ENCODE measurements at places on chromosomes 5 and 9. TPM values are rescaled to one million over a fixed set of nuclear protein-coding genes. Genes with fewer than 3 reads are reported as not detected.

JADE2 gene
- 82.2 TPM for total RNA-seq

- no peak overlapping the region for H3K27ac ChIP-seq
- no peak for DNase-seq
- H3K4me1 ChIP-seq: no peaks in the 10 kb centered on the region
- no peak overlapping the region for H3K4me3 ChIP-seq
- no peaks in the 10 kb centered on the region for H3K27me3 ChIP-seq
Measured at GRCh38 chr5:103452666-103453065, 109.9 kb downstream of the NUDT12 start.

DNA sequence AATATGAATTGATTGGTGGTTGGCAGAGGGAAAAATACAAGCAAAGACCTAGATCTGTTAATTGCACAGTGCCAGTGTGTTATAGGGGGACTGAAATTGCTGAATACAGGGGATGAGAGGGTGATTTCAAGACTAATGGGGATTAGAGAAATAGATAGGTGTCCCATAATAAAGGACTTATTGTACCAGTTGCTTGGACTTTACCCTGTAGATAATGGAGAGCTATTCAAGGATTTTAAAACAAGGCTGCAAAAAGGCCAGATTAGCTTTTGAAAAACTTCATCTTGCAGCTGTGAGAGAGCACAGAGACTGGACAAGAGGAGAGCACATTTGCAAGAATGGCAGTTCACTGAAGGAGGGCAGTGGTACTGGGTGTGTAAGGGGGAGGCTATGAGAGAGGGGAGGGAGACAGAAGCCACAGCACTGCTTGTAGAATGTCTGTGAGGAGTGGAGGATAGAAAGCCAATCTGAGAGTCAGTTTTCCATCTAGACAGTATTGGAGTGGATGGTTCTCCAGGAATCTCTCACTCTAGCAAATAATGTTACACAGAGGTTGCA is 28.8 kb upstream of the SCAMP1 start:
- no peaks in the 10 kb centered on the region for H3K27me3 ChIP-seq
- H3K4me3 ChIP-seq: no peak overlapping the region
- H3K4me1 ChIP-seq: no peaks in the 10 kb centered on the region
- H3K36me3 ChIP-seq: no peaks in the 10 kb centered on the region

CKMT2 gene
- 112 TPM for total RNA-seq

GRCh38 chr9:106403081-106403480 is 459.9 kb upstream of the ZNF462 start:
- H3K4me1 ChIP-seq: no peaks in the 10 kb centered on the region
- no peaks in the 10 kb centered on the region for H3K36me3 ChIP-seq
- no peak overlapping the region for H3K4me3 ChIP-seq
- no peak for DNase-seq

- H3K27me3 ChIP-seq: no peaks in the 10 kb centered on the region
- no peaks in the 10 kb centered on the region for H3K36me3 ChIP-seq
- no peak overlapping the region for H3K27ac ChIP-seq
- no peak overlapping the region for H3K4me3 ChIP-seq
Measured at GRCh38 chr5:173981185-173981761, 7.7 kb upstream of the C5orf47 start.

DNA sequence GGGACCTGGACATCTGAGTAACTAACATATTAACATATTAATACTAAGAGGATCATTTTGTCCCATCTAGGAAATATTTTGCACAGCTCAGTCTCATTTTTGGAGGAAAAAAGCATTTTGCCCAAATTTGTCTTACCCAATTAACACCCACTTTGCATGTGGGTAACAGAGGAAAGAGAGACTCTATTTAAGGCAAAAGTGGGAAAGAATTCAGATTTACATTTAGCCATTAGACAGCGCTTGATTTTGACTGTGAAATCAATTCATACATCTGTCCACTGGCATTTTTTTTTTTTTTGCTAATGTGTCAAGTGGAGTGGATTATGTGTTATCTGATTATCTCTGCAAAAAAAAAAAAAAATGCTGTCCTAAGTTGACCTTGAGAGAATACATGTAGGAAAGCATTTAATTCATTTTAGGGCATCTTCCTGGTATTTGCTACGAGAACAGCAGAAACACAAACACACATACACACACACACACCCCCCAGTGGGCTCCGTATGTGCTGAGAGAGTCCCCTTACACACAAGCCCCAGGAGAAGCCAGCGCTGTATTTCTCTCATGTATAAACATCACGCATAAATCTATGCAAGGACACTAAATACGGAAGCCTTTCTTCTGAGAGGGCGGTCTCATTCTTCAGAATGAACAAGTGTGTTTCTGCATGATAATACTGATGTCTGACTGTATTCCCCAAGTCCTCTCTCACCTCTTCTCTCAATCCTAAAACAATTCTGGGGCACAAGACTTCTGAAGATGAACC is 202.0 kb upstream of the KLF9 start:
- peaks cover 3% of the 10 kb centered on the region for H3K4me1 ChIP-seq
- H3K4me3 ChIP-seq: no peak overlapping the region
- no peaks in the 10 kb centered on the region for H3K36me3 ChIP-seq
- DNase-seq: no peak
- no peaks in the 10 kb centered on the region for H3K27me3 ChIP-seq

JAKMIP2 gene
- total RNA-seq: 56.8 TPM

- peaks cover 4% of the 10 kb centered on the region for H3K4me1 ChIP-seq
- DNase-seq: no peak
- H3K4me3 ChIP-seq: no peak overlapping the region
Measured at GRCh38 chr9:90112788-90113187, 508.0 kb downstream of the GADD45G start.

GRCh38 chr5:80177236-80177635 is 78.6 kb downstream of the SERINC5 start:
- peaks cover 60% of the 10 kb centered on the region for H3K4me1 ChIP-seq
- H3K27me3 ChIP-seq: no peaks in the 10 kb centered on the region
- H3K27ac ChIP-seq: no peak overlapping the region
- H3K4me3 ChIP-seq: no peak overlapping the region
- DNase-seq: no peak
- peaks cover 5% of the 10 kb centered on the region for H3K36me3 ChIP-seq

DNA sequence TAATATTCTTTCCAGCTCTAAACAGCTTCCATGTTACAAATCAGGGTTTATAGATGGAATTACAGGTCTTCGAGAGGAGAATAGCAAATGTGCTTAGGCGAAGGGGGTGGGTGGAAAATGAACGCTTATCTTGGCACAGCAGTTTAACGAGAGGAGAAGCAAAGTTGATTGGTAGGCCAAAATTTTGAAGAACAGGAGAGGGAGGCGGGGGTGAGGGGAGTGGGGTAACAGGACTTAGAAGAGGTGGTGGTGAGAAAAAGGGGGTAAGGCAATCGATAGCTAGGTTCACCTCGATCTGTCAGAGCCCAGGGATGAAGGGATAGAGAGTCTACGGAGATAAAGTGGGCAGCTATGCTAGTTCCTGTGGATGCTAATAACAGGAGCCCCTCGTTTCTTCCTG is 764 bp downstream of the ANKRA2 start:
- DNase-seq: peak; percentile 56
- H3K4me1 ChIP-seq: peaks cover 22% of the 10 kb centered on the region
- H3K36me3 ChIP-seq: no peaks in the 10 kb centered on the region
- H3K27ac ChIP-seq: peak overlapping the region; percentile 87
- H3K4me3 ChIP-seq: peak overlapping the region; percentile 6

BHMT2 gene
- 26.6 TPM for total RNA-seq

- no peak overlapping the region for H3K4me3 ChIP-seq
- no peak for DNase-seq
- H3K4me1 ChIP-seq: no peaks in the 10 kb centered on the region
- H3K27ac ChIP-seq: no peak overlapping the region
- H3K27me3 ChIP-seq: no peaks in the 10 kb centered on the region
Measured at GRCh38 chr5:58854441-58854840, 271.6 kb downstream of the RAB3C start.

- no peak for DNase-seq
- H3K36me3 ChIP-seq: no peaks in the 10 kb centered on the region
- no peak overlapping the region for H3K27ac ChIP-seq
- H3K4me3 ChIP-seq: no peak overlapping the region
- H3K27me3 ChIP-seq: peaks cover 8% of the 10 kb centered on the region
Measured at GRCh38 chr9:114837923-114838322, 32.1 kb upstream of the TNFSF15 start.

GRCh38 chr9:87567001-87567400 is 69.3 kb downstream of the DAPK1 start:
- no peaks in the 10 kb centered on the region for H3K27me3 ChIP-seq
- no peak for DNase-seq
- H3K4me1 ChIP-seq: peaks cover 23% of the 10 kb centered on the region
- no peak overlapping the region for H3K4me3 ChIP-seq

- H3K4me1 ChIP-seq: no peaks in the 10 kb centered on the region
- no peak overlapping the region for H3K27ac ChIP-seq
- peaks cover 7% of the 10 kb centered on the region for H3K27me3 ChIP-seq
- H3K4me3 ChIP-seq: no peak overlapping the region
Measured at GRCh38 chr5:175788155-175788787, 83.1 kb upstream of the CPLX2 start.

- H3K27me3 ChIP-seq: no peaks in the 10 kb centered on the region
- no peak overlapping the region for H3K27ac ChIP-seq
- no peaks in the 10 kb centered on the region for H3K4me1 ChIP-seq
- no peak for DNase-seq
- H3K36me3 ChIP-seq: no peaks in the 10 kb centered on the region
Measured at GRCh38 chr9:7180247-7180646, 422.5 kb downstream of the KDM4C start.

DNA sequence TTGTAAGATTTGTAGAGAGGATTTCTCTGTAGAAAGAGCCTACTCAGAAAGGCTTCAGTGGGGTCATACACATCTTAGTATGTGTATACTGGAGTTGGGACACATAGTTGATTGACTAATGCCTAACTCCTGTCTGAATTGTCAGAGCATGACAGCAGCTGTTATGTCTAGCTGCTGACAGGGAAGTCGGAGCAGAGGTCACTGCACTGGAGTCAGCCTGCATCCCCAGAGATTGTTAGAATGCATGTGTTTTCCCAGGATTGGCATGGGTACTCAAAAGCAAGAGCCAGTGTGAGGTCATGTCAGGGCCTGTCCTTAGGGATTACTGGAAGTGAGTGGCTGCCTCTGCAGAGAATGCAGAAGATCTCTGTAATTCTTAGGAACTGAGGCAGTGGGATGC is 82.7 kb downstream of the ITGA1 start:
- H3K27me3 ChIP-seq: no peaks in the 10 kb centered on the region
- H3K4me3 ChIP-seq: no peak overlapping the region
- DNase-seq: no peak

- H3K4me1 ChIP-seq: peaks cover 14% of the 10 kb centered on the region
- H3K36me3 ChIP-seq: no peaks in the 10 kb centered on the region
- H3K27ac ChIP-seq: no peak overlapping the region
Measured at GRCh38 chr9:98085058-98085457, 28.5 kb downstream of the NANS start.

NNT gene
- 69.0 TPM for total RNA-seq

SLCO6A1 gene
- total RNA-seq: not detected

DNA sequence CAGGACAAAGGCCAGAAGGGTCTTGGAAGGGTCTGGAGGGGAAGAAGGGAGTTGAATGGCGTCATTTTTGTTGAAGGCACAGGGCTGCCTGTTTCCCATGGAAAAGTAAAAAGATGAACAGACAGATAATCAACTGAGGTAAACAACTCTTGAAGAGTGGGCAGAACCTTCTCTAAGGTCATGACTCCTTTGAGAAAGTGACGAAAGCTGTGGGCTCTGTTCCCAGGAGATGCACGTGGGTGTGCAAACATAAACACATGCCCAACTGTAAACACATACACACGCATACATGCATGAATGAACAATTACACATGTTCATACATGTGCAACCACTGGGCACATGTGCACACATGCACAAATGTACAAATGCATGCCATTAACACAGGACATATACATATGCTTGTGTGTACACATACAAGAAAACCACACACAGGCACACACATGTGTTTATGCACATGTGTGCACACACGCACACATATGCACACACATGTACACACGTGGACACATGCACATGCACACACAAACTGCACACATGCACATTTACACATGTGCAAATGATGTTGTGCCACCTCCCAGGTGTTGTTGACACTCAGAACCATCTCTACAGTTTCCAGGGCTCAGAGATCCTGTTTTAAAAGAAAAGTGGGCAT is 143.3 kb downstream of the GADD45G start:
- no peaks in the 10 kb centered on the region for H3K27me3 ChIP-seq
- H3K4me3 ChIP-seq: no peak overlapping the region
- peaks cover 7% of the 10 kb centered on the region for H3K4me1 ChIP-seq
- no peak for DNase-seq
- no peaks in the 10 kb centered on the region for H3K36me3 ChIP-seq

PARP8 gene
- total RNA-seq: 19.7 TPM

GRCh38 chr9:127144670-127145445 is 22.4 kb upstream of the ANGPTL2 start:
- DNase-seq: peak; percentile 9
- peak overlapping the region; percentile 47 for H3K27ac ChIP-seq
- no peaks in the 10 kb centered on the region for H3K27me3 ChIP-seq

MIGA2 gene
- 66.0 TPM for total RNA-seq

LSM11 gene
- total RNA-seq: 28.2 TPM

DNA sequence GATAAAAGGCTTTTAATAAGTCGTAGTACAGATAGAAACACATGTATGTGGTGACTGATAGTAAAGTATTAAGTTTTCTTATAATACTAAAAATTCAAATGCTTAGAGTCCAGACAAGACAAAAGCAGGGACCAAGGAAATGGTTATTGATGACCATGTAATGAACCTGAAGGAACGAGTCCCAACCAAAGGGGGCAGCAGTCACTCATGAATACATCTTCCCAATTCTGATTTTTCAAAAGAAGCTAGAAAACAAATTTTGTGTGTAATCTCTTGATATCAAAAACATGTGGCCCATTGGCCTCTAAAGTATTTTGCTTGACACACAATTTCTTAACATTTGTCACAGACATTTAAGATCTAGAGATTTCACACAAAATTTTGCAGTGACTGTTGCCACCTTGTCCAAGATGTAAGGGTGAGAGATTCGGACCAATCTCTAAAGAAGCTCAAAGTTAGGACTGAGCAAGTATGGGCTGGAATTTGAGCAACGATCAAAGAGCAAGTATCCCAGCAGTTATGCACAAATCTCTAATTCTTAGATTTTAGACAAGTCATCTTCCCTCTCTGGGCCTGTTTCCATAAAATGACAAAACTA is 66.8 kb downstream of the ARL15 start:
- no peaks in the 10 kb centered on the region for H3K4me1 ChIP-seq
- no peak overlapping the region for H3K4me3 ChIP-seq

GRCh38 chr5:156188016-156188415 is 138.9 kb upstream of the SGCD start:
- H3K4me3 ChIP-seq: no peak overlapping the region
- no peak for DNase-seq
- H3K27me3 ChIP-seq: no peaks in the 10 kb centered on the region

DNA sequence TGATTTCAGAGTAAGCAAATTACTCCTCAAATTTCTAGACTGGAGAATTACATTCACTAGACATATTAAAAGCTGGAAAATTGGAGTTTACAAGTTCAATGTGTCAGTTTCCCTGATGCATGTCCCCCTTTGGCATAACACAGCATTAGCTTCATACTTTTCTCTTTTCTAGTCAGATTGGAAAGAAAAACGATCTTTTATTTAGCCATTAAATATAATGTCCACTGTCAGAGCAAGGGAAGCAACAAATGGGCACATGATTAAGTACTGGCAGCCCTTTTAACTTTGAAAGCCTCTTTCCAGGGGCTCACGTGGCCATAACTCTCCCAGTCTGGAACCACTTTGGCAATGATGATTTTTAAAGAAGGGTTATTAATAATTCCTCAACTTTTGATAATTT is 203.3 kb downstream of the KCNN2 start:
- H3K36me3 ChIP-seq: no peaks in the 10 kb centered on the region
- H3K4me3 ChIP-seq: no peak overlapping the region
- H3K4me1 ChIP-seq: no peaks in the 10 kb centered on the region
- H3K27ac ChIP-seq: no peak overlapping the region
- no peak for DNase-seq

TMEFF1 gene
- 0.14 TPM for total RNA-seq

All from adrenal gland (tissue), 19 donors.